Stimulated activated naive B cell treated with anti-CD40 and anti-IgM and Interleukin-4, amounts not matched to agents 10 μg/mL and 1 μg/mL and 100 μg/mL, for 72 hours (primary cell): ENCODE measurements at places on chromosomes 1 and 21.

DNA sequence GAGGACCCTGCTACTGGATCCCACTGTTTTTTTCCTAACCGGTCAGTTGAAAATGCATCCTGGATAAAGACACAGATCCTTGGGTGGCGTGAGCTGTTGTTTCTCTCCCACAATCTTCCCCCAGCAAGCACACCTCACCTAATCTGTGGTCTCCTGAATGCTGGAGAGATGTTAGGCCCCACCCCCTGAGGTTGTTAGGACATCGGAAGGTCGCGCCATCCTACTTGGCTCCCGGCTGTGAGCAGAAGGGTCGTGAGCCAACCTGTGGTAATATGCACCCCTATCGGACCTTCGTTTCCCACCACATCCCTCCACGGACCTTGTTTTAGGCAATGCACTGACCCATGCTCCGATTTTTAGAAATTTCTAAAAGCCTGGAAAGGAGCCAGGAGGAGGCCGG lies 89.9 kb upstream of the IPO9 start:
- DNase-seq = no peak
- no peak overlapping the region for H3K27ac ChIP-seq
- H3K27me3 ChIP-seq = peaks cover 7% of the 10 kb centered on the region
- peak overlapping the region; percentile 95 for H3K4me3 ChIP-seq
- peaks cover 47% of the 10 kb centered on the region for H3K4me1 ChIP-seq

- peaks cover 19% of the 10 kb centered on the region for H3K27me3 ChIP-seq
- no peak for DNase-seq
- no peaks in the 10 kb centered on the region for H3K4me1 ChIP-seq
- H3K36me3 ChIP-seq = no peaks in the 10 kb centered on the region
- H3K4me3 ChIP-seq = no peak overlapping the region
Observed at GRCh38 chr1:202085682-202086373, 36.9 kb upstream of the GPR37L1 start.

DNA sequence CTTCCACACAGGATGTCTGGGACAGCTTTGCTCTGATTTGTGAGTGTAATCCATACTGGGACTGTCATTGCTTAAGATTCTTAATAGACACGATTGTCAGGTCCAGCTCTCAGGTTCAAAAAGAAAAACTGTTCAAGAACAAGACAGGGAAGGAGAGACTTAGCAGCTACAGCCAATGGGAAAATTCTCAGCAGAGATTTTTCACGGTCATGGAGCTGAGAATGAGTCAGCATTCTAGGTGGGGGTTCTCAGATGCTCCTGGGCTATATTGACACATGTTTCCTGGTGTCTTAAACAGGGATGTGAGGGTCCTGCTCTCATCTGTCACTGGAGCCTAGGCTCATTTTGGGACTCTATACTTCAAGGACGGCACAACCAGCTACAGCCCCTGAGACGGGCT lies 318.3 kb downstream of the RRAGC start:
- H3K27me3 ChIP-seq = peaks cover 11% of the 10 kb centered on the region
- H3K4me3 ChIP-seq = no peak overlapping the region
- DNase-seq = no peak
- no peaks in the 10 kb centered on the region for H3K36me3 ChIP-seq
- H3K4me1 ChIP-seq = peaks cover 6% of the 10 kb centered on the region
- no peak overlapping the region for H3K27ac ChIP-seq

- no peak overlapping the region for H3K4me3 ChIP-seq
- no peak overlapping the region for H3K27ac ChIP-seq
- no peaks in the 10 kb centered on the region for H3K27me3 ChIP-seq
- DNase-seq = no peak
- peaks cover 7% of the 10 kb centered on the region for H3K4me1 ChIP-seq
- H3K36me3 ChIP-seq = peaks cover 41% of the 10 kb centered on the region
Observed at GRCh38 chr1:26938004-26938658, 16.6 kb downstream of the NUDC start.

- DNase-seq = no peak
- peaks cover 7% of the 10 kb centered on the region for H3K36me3 ChIP-seq
- no peak overlapping the region for H3K4me3 ChIP-seq
- no peaks in the 10 kb centered on the region for H3K27me3 ChIP-seq
- H3K4me1 ChIP-seq = peaks cover 28% of the 10 kb centered on the region
- no peak overlapping the region for H3K27ac ChIP-seq
Observed at GRCh38 chr21:42989816-42990650, 15.7 kb downstream of the PKNOX1 start.

DNA sequence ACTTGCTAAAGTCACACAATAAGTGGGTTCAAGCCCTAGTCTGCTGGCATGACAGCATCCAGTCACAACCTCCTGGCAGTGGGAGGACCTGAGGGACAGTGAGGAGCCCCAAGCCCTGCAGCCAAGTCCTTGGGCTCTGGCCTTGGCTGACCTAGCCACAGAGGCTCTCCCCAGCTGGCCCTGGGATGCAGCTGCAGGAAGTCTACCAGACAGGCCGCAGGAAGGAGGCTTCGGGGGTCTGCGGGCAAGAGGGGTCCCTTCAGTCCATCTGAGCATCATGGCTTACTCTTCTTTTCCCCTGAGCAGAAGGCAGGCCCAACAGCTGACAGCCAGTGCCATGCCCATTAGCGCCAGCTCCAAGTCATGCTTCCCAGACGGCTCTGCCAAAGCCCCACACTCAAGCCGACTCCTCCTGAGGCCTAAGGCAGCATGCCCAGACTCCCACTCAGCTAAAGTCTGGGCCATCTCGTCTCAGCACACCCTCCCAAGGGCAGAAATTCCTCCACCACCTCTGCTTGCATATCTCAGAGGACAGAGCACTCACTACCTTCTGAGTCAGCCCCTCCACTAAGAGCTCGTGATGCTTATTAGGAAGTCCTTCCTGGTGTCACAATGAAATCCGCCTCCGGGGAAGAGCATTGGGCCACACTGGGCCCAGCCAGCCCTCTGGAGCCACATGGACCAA lies 20.1 kb downstream of the SLC1A7 start:
- DNase-seq = no peak
- no peaks in the 10 kb centered on the region for H3K4me1 ChIP-seq
- H3K36me3 ChIP-seq = no peaks in the 10 kb centered on the region
- peaks cover 13% of the 10 kb centered on the region for H3K27me3 ChIP-seq
- no peak overlapping the region for H3K4me3 ChIP-seq

DNA sequence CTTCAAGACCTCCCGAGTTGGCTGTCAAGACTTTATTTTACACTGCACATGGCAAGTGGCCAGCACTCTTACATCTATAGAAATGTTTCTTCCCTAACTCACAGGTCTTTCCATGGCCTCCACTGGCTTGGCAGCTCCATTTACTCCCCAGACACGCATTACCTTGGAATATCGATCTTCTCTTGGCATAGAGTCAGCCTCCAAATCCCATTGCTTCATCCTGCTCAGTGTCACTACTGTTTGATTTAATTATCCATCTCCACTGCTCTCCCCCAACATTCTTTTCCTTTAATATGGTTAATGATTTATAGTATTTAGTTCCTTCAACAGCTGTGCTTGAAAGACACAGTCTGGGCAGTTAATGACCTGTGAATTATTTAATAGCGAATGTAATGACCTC lies 241.2 kb upstream of the MAP1LC3C start:
- H3K4me1 ChIP-seq = no peaks in the 10 kb centered on the region
- no peak overlapping the region for H3K4me3 ChIP-seq
- no peaks in the 10 kb centered on the region for H3K36me3 ChIP-seq
- no peaks in the 10 kb centered on the region for H3K27me3 ChIP-seq
- no peak overlapping the region for H3K27ac ChIP-seq

- H3K27ac ChIP-seq = peak overlapping the region; percentile 16
- no peak overlapping the region for H3K4me3 ChIP-seq
- DNase-seq = no peak
- H3K27me3 ChIP-seq = no peaks in the 10 kb centered on the region
- H3K36me3 ChIP-seq = peaks cover 63% of the 10 kb centered on the region
Observed at GRCh38 chr21:44903050-44903685, 17.5 kb downstream of the ITGB2 start.

- H3K27ac ChIP-seq = no peak overlapping the region
- DNase-seq = no peak
- H3K36me3 ChIP-seq = no peaks in the 10 kb centered on the region
- H3K4me3 ChIP-seq = no peak overlapping the region
- H3K4me1 ChIP-seq = no peaks in the 10 kb centered on the region
Observed at GRCh38 chr1:22808186-22808675, 97.6 kb downstream of the EPHB2 start.

GRCh38 chr1:8905582-8906191 lies 27.2 kb upstream of the ENO1 start:
- H3K36me3 ChIP-seq = peaks cover 4% of the 10 kb centered on the region
- no peak overlapping the region for H3K4me3 ChIP-seq
- H3K27ac ChIP-seq = no peak overlapping the region
- H3K27me3 ChIP-seq = peaks cover 5% of the 10 kb centered on the region

DNA sequence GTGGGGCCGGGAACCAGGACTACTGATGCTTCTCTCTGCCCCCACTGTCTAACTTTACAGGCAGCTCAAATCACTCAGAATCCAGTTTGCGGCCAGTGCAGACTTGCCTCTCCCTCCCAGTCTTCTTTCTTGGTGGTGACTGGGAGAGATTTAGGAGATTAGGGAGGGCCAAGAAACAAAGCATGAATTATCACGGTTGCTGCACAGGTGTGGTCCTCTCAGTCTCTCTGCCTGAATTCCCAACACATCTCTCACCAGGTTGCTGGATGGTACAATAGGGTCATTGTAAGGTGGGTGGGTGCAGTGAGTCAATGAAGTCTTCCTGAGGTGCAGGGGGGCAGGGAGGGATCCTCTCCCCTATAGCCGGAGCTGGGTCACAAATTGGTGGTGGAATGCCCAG lies 12.6 kb downstream of the S100A11 start:
- no peak overlapping the region for H3K27ac ChIP-seq
- H3K4me1 ChIP-seq = no peaks in the 10 kb centered on the region
- H3K4me3 ChIP-seq = no peak overlapping the region

DNA sequence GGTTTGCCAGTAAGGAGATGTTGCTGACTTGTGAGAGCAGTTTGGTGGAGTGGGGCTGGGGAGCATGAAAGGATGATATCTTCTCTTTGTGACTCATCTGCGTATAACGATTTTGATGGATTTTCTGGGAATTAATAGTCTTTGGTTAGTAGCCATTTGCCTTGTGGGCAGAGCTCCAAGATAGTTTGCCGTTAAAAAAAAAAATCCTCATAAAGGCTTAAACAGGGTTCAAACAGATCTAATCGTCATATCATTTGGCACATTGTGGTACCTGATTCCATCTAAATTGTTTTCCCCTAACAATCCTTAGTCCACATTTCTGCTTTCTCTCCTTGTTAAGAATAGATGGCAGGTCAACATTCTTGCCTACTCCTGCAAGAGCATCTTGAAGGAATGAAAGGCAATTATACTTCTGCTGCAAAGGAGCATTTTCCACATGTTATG lies 168.0 kb downstream of the PPP1R12B start:
- no peak overlapping the region for H3K4me3 ChIP-seq
- H3K27me3 ChIP-seq = no peaks in the 10 kb centered on the region
- H3K27ac ChIP-seq = no peak overlapping the region

DNA sequence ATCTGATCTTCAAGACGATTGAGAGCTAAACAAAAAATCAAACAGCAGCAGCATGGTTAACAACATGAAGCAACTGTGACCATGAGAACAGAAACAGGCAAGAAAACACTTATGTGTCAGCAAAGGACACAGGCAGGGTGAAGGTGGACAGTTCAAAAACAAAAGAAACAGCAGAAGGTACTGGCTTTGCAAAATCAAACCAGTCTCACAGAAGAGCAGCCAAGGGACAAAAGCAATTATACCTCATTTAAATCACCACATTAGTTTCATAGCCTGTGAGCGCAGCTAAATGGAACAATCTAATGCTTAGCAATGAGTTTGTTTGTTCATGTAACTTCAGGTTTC lies 59.1 kb downstream of the CAPN2 start:
- H3K27me3 ChIP-seq = no peaks in the 10 kb centered on the region
- H3K27ac ChIP-seq = peak overlapping the region; percentile 15
- peaks cover 41% of the 10 kb centered on the region for H3K36me3 ChIP-seq
- no peak overlapping the region for H3K4me3 ChIP-seq
- DNase-seq = no peak

GRCh38 chr1:58983162-58983561 lies 199.3 kb upstream of the JUN start:
- peaks cover 22% of the 10 kb centered on the region for H3K4me1 ChIP-seq
- H3K36me3 ChIP-seq = no peaks in the 10 kb centered on the region
- no peak overlapping the region for H3K27ac ChIP-seq
- H3K4me3 ChIP-seq = no peak overlapping the region

GRCh38 chr21:42269386-42269785 lies 45.8 kb downstream of the TFF3 start:
- peaks cover 34% of the 10 kb centered on the region for H3K4me1 ChIP-seq
- no peak for DNase-seq
- peak overlapping the region; percentile 48 for H3K27ac ChIP-seq
- peaks cover 7% of the 10 kb centered on the region for H3K27me3 ChIP-seq
- H3K36me3 ChIP-seq = peaks cover 15% of the 10 kb centered on the region

DNA sequence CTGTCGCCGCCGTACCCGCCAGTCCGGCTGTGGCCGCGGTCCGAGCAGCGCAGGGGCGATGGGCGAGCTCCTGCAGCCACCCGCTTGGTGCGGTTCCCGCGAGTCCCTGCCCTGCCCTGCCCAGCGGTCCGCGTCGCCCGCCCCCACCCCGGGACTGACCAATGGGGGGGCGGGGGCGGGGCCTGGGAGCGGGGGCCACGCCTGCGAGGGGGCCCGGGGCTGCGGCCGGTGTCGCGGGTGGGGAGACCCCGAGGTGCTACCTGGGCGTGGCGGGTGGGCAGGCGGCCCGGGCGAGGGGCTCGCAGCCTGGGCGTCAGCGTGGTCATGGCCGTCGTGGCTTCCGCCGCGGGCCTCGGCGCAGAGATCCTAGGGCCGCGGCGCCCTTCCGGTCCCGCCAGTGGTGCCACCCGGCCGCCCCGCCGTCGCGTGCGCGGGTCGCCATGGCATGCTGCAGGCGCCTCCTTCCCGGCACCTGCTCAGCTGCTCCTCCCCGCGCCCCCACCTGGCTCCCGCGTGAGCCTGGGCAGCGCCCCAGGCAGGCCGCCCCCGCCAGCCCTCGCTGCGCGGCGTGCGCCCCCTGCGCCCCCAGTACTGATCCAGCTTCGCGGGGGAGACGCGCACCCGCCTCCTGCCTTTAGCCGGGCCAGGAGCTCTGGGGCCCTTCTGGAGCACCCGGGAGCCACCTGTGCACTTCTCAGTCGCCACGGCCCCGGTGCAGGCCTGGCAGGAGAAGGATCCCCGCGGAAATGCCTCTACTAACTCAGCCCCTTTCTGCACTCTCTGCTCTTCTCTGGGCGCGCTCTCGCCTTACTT lies at the start of gene BMP8B:
BMP8B (minus strand) TSS at position 108 of the 813 bp plus-strand sequence. CDS start 380 bp downstream, outside the sequence.
- H3K27ac ChIP-seq = peak within 1 kb of the TSS; percentile 65
- peaks cover 57% of the 10 kb centered on the region for H3K27me3 ChIP-seq
- peak; percentile 56 for DNase-seq

DNA sequence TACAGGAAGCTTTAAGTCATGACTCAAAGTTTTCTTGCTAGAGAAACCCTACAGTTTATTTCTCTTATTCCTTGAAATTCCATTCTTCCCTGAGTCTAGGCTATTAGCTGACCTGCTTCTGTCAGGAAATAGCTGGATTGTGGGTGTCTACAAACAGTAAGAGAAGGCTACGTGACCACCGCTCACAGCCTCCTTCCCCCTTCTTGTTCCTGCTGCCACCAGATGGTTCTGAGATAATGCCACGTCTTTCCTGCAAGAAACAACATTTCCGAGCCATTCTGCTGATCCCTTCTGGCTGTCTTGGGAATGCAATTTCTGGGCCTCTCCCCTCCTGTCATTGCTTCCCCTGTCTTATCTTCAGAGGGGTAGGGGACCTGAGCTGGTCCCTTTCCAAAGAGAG lies 128.9 kb upstream of the SGIP1 start:
- no peak overlapping the region for H3K4me3 ChIP-seq
- H3K36me3 ChIP-seq = peaks cover 5% of the 10 kb centered on the region
- peak overlapping the region; percentile 14 for H3K27ac ChIP-seq
- DNase-seq = no peak
- H3K27me3 ChIP-seq = no peaks in the 10 kb centered on the region
